ENCODE measurements at places on chromosomes 13 and 19.
A peak's percentile ranks its signal among the peaks of the same experiment; 100 is the strongest.

DNA sequence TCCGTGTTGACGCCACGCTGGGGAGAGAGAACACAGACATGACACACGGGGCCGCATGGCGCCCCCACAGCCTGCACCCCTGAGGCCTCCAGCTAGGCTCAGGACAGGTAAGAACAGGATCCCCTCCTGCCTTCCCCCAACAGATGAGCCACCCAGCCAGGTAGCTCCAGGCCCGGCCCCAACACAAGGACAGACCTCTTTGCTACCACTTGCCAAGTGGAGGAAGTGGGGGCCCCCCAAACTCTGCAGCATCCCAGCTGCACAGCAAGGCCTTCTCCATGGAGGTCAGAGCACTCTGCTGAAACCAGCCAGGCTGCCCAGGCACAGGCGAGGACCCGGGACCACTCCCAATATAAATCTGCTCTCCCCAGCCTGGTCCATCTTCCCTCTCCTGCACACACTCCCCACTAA, 31.5 kb downstream of the PEPD start:
- no peak for DNase-seq

GRCh38 chr13:62085337-62086229, 669.9 kb upstream of the PCDH20 start:
- DNase-seq, result no peak

- DNase-seq, result no peak
Observed at GRCh38 chr13:75271846-75272245, 210.1 kb downstream of the TBC1D4 start.

- DNase-seq, result no peak
Observed at GRCh38 chr19:850221-850978, 1.7 kb upstream of the ELANE start.

- no peak for DNase-seq
Observed at GRCh38 chr13:81487151-81487550, 1146.2 kb upstream of the SPRY2 start.

GRCh38 chr19:45385392-45386221, 15.2 kb upstream of the ERCC2 start:
- no peak for DNase-seq

DNA sequence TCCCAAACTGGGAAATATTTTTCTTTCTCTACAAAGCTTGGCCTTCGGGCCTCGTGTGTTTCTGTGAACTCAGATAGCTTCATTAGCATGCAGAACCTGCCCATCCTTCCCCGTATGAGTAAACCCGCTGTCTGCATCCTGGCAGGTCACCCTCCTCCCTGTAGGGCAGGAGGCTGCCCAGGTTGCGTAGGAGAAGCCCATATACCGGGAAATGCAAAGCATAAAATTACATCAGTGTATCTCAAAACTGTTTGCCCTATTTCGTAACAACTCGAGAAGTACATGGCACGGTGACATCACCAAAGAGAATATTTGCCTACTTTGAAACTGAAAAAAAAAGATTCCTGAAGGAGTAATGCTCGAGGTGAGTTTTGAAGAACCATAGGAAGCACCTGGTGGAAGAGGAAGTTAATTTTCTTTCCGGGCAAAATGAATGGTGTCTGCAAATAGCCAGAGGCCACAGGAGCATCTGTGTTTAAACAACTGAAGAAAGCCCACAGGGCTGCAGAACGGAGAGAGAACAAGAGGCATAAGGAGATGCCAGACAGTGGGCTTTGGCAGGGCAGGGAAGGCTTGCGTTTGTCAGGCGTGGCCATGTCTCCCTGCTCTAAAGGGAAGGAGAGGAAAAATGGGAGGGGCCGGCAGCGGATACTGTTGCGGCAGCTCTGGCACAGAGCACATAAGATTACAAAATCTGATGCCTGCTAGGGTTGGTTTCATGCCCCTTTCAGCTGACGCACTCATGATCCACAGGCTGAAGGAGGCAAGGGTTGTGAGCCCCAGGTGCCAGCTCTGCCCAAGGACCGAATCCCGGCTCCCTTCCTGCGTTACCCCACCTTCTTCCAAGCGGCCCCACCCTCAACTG, 81.4 kb downstream of the IRS2 start:
- DNase-seq, result no peak

- DNase-seq, result no peak
Observed at GRCh38 chr13:32642858-32643257, 56.6 kb downstream of the PDS5B start.

DNA sequence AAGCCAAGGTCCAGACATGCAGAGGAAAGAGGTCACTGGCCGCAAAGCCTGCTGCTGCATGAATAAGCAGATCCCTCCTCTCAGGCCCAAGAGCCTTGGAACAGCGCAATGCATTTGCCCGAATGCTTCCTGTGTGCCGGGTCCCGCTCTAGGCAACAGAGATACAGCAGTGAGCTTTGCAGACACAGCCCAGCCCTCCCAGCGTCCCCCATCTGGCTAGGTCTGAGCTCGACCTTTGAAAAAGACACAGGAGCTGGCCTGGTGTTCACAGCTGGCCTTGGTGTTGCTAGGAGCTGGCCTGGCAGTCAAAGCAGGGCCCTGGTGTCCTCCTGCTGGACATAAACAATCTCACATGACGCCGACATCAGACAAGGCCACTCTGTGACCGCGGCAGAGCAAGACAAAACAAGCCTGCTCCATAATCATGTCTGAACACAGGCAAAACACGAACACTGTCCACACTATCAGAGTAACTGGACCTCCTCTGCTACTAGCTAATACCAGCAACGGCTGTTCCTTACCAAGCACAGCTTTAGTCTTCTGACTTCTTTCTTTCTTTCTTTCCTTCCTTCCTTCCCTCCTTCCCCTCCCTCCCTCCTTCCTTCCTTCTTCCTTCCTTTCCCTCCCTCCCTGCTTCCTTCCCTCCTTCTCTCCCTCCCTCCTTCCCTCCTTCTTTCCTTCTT, 5.7 kb upstream of the PEX11G start:
- DNase-seq, result no peak

GRCh38 chr19:54160182-54160811, 776 bp upstream of the LENG1 start:
- DNase-seq, result no peak

GRCh38 chr19:34556488-34556887, 74.9 kb downstream of the WTIP start:
- DNase-seq, result peak; percentile 1

DNA sequence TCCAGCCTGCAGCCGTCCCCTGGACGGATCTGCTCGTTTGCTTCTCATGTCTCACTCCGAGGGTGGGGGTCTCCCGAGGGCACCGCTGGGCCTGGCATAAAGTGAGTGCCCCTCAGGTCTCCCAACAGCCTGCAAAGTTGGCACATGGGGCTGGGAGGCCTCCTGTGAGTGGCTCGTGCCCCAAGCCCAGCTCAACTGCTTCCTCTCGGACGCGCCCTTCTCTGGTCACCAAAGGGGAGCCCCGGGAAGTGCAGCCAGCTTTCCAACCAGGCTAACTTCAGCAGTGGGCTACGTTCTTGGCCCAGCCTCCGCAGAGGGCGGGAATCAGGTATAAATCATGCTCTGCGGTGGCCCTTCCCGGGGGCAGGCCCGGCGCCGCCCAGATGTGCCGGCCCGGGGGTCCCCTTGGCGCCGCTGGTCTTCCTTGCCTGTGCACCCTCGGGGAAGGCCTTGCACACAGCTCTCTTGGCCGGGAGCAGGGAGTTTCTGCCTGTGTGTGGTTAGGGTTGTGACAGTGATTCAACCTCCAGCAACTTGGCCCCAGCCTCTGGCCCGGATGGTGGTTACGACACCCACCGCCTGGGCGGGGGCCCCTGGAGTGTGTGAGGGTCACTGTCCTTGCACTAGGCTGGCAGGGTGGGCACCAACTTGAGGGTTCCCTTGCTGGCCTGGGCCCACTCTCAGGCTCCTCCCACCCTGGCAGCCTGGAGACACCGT, 20.7 kb downstream of the CEBPG start:
- DNase-seq, result no peak

- DNase-seq, result no peak
Observed at GRCh38 chr19:55540619-55541018, 3.7 kb upstream of the SBK2 start.

DNA sequence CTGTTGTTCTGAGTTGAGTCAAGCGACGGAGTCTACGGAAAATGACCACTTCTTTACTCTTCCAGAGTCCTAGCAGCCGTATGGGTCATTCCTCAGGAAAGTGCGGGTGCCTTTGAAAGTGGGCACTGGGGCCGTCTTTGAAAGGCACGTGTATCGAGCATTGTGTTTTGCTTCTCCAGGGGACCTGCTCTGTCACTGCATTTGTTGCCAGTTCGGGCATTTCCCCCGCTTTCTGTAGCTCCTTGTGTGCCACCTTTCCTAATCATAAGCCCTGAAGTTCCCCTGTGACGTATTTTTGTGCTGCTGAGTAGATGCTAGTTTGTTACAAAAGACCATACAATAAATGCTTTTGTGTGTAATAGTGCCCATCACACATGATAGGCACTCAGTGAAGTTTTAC, 24.4 kb downstream of the SPATA13 start:
- no peak for DNase-seq

DNA sequence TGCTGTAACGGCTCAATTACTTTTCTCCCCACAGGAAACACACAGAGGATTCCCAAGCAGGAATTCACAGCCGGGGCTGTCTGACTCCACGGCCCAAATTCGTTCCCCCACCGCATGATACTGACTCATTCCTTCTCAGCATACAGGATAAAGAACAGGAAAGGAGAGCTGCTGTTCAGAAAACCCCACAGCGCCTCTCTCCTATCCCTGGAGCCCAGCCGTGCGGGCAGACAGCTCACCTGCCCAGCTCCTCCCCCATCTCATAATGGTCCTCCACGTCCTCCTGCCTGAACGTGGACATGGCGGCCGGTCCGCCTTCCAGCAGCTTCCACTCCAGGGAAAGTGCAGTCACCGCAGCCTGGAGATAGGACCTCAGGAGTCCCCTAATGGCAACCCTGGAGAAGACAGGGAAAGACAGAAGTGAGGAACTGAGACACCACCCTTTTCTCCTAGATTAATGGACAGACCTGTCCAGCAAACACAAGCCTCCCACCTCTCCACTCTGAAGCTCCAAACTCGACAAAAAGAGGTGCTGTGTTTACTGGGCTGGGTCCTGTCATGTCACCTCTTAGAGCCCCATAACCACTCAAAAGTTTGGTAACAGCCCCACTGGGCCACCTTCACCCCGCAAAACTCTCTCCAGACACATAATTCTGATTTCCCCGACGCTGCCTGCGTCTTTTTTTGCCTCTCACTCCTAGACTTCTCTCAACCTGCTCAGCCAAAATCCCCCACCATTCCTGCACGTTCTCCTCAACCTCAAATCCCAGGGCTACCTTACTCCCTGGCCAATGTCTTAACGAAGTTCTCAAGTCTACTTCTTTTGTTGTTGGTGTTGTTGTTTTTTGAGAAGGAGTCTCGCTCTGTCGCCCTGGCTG, 1.2 kb downstream of the DAPK3 start:
- DNase-seq, result peak; percentile 80

GRCh38 chr19:995051-995827, 5.0 kb upstream of the GRIN3B start:
- peak; percentile 47 for DNase-seq

DNA sequence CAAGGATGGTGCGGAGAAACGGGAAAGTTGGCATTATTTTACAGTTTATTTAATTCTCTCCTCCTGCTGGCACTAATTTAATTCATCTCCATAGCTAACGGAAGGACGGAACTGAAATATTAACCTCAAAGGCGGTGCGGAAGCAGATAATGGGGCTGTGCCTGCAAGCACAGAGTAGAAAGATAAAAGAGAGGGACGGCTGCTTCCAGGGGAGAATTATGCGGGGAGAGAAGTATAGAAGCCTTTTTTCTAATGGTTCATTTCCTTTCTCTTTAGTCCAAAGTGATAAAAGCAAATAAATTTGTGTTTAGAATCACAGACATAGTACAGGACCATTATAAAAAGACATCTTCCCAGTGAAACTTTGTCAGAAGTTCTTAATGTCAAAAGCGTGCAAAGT, 34.5 kb upstream of the UQCRFS1 start:
- DNase-seq, result no peak

- DNase-seq, result no peak
Observed at GRCh38 chr19:18051887-18052286, 34.8 kb downstream of the IL12RB1 start.

GRCh38 chr19:4969292-4969771, 419 bp downstream of the KDM4B start:
- DNase-seq, result no peak

DNA sequence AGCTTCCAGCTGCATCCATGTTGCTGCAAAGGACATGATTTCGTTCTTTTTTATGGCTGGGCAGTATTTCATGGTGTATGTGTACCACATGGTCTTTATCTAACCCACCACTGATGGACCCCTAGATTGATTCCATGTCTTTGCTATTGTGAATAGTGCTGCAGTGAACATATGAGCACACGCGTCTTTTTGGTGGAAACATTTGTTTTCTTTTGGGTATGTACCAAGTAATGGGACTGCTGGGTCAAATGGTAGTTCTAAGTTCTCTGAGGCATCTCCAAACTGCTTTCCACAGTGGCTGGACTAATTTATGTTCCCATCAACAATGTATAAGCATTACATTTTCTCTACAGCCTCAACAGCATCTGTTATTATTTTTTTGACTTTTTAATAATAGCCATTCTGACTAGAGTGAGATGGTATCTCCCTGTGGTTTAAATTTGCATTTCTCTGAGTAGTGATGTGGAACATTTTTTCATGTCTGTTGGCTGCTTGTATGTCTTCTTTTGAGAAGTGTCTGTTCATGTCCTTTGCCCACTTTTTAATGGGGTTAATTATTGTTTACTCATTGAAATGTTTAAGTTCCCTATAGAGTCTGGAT, 6.8 kb upstream of the UBE2L5 start:
- DNase-seq, result peak; percentile 46

DNA sequence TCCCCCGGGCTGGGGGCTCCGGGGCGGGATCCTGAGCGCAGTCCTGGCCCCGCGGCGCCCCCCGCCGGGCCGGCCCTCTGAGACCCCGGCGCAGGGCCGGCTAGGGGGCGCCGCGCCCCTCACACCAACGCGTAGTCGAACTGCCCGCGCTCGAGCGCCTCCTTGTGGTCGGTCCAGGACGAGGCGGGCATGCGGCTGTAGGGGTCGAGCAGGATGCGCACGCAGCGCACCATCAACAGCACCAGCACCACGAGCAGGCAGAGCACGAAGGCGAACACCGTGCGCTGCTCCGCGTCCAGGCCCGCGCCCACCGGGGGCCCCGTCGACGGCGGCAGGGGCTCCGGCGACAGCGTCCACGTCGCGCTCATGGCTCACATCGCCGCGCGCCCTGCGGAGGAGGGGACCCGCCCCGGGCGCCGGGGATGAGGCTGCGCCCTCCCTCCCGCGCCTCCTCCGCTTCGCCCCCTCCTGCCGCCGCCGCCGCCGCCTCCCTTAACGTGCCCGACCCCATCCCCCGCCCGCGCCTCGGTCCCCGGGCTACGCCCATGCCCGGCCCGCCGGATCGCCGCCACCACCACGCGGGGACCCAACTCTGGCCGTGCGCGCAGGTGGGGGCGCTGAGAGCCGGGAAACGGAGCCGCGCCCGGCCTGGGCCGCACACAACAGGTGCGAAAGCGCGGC, 624 bp downstream of the CTXN1 start:
- peak; percentile 28 for DNase-seq

DNA sequence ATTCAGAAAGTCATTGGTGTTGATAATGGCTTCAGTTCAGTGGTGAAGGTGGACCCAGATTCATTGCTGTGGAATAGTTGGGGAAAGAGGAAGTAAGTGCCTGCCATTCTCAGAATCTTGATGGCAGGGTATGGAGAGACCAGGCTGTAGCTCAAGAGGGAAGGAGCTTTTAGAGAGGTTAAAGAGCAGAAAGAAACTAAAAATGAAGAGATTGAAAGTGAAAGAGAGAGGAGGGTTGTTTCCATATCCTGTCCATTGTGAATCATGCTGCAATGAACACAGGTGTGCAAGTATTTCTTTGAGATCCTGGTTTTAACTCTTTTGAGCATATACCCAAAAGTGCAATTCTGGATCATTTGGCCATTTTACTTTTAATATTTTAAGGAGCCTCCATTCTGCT, 12.5 kb downstream of the GJB6 start:
- DNase-seq, result no peak
